Hematopoietic multipotent progenitor cell treated with erythropoietin and hydrocortisone succinate and interleukin-3 and kit ligand, for 17 days (in vitro differentiated cells): ENCODE measurements at places on chromosomes 6 and 20.

- no peak for DNase-seq
These were observed 198.4 kb upstream of the TENT5A start for GRCh38 chr6:81950877-81951276.

- no peak for DNase-seq
These were observed 297 bp downstream of the POM121L2 start for GRCh38 chr6:27311806-27312145.

- no peak for DNase-seq
These were observed 81.8 kb upstream of the DST start for GRCh38 chr6:56724455-56724854.

GRCh38 chr20:58723628-58723984 lies 31.0 kb downstream of the NPEPL1 start:
- no peak for DNase-seq

- peak; percentile 43 for DNase-seq
These were observed 1.9 kb downstream of the MAPK14 start for GRCh38 chr6:36029464-36029863.

DNA sequence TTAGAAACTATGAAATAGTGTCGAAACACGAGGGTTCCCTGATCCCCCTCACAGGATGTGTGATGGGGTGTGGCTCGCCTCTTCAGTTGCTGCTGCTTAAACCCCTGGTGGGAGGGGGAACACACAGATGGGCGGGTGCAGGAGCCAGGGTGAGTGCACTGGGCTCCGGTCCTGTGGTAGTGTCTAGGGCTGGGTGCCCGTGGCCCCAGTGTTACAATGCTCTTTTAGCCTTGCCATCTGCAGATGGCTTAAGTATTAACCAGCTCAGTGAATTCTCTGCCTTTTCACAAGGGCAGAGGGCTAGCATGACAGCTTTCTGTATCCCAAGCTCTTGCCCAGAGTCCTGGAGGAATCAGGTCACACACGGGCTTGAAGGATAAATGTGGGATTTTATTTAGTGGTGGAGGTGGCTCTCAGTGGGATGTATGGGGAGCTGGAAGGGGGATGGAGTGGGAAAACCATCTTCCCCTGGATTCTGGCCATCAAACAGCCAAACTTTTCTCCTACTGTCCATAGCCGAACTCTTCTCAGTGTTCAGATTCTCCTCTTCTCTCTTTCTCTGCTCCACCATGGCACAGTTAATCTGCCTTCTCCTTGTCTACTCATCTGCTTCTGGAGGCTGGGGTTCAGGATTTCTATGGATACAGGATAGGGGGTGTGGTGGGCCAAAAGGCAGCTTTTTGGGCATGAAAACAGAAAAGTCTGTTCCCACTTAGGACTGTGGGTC lies 659.0 kb downstream of the EPM2A start:
- no peak for DNase-seq

DNA sequence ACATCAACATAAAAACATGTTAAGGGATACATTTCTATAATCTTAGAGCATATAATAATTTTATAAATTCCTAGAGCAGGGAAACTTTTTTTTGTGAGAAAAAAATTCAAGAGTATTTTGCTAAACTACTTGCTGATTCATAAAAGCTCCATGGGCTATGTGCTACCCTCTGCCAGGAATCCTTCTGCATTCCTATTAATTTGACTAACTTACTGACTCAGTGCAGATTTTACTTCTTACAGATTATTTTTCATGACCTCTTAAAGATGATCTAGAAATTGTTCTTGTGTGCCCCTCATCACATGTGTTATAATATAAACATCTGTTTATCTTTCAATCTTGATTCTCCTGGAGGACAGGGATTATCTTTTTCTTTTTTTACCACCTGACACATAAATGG lies 5.7 kb downstream of the VTA1 start:
- no peak for DNase-seq
